ENCODE measurements at places on chromosomes 1 and 21.

DNA sequence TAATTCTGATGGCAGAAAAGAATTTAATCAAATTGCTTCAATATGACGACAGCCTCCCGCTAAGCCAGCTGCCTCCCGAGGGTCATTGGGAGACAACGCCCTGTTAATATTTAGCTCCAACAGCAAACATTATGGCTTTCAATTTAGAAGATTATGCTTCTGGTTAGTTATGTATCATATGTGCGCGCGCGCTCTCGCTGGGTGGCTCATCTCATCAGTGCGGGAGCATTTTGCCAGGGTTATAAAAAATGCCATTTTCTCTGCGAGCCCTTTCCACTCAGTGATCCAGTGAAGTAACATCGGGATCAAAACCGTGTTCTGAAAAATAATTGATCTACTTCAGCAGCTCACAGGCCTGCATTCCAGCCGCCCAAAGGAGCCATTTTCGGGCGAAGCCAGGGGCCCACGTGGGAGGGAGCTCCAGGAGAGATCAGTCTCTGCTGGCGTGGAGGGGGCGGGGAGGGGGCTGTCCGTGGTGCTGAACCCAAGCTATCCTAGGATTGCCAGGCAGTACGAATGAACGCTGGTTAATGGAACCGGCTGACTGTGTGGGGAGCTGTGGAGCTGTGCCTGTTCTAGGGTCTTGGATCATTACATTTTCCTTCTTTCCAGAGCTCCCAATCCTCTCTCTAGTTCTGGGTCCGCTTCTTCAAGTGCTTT is 219.1 kb upstream of the ZC3H12A start:
- no peak for DNase-seq

GRCh38 chr1:113808450-113809195 is 3.7 kb downstream of the RSBN1 start:
- DNase-seq, result no peak

DNA sequence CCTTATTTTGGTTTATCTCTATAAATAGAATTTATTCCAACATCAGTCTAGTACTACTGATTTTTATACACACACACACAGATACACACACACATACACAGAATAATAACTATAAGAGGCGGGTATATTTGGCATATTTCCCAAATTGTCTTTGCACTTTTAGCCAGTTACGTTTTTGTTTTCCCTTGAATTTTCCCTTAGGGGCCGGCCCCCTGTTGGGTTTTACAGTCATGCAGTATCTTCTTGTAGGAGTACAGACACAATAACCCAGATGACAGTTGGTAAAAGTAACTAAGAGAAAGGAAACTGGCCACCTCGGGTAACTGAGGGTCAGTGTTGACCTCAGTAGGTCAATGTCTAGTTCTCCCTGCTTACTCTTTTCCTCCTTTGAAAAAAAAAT is 50.9 kb downstream of the DISP1 start:
- DNase-seq, result no peak

- no peak for DNase-seq
Observed at GRCh38 chr1:154746622-154747299, 123.3 kb downstream of the KCNN3 start.

- DNase-seq, result no peak
Observed at GRCh38 chr1:9391620-9392019, 98.9 kb downstream of the SPSB1 start.

DNA sequence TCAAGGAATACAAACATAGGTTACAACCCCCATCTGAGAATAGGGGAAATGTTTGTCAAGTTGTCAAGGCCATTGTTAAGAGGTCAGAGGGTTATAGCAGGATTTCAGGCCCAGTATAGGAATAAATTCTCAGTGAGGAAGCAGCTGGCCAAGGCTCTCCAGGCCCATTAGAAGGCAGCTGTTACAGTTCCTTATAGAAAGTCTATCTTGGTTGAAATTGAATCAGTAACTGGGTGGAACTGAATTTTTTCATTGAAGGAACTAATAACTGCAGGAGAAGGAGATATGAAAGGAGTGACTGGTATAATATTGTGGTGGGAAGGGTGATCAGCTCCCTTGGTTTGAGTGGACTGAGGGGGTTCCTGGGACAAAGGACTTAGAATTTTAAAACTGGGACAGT is 134.1 kb downstream of the CYYR1 start:
- DNase-seq, result no peak

DNA sequence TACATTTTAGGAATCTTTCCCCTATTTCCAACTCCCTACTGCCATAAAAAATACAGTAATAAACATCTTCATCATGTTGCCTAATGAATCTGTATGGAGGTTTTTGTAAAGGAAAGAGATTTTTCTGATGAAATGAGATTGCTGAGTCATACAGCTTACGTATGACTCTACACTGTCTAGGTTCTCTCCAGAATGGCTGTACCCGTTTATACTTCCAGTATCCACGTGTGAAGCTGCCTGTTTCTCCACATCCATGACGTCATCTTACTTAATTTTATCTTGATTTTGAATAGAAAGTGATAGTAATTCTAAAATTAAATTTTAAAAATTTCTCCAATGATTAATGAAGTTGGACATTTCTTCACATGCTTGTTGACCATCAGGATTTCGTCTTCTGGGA is 103.7 kb downstream of the COQ8A start:
- no peak for DNase-seq

DNA sequence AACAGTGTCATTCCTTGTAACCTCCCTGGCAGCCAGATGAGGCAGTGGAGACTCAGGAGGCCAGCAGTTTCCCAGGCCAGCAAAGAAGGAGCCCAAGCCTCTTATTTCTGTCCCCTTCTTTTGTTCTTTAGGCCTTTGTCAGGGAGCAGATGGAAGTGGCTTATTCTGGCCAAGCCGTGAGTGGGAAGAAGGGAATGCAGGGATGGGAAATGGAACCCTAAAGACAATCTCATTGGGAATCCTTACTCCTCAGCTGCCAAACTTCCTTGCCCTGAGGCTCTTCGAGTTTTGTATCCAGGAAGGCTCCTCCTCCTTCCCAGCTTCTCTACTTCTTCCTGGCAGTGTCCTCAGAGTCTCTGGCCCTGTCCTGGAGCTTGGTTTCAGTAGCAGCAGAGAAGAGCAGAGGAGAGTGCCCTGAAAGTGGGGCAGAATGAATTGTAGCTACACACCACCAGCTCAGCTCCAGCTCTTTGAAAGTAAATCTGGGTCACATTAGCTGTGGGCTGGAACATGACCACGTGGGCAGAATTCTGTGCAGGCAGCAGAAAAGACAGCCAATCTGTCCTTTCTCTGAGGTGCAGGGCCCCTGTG is 63.9 kb downstream of the NDUFS5 start:
- DNase-seq, result no peak

- DNase-seq, result no peak
Observed at GRCh38 chr21:38912102-38912629, 106.4 kb downstream of the ETS2 start.

GRCh38 chr21:38930066-38930465 is 124.3 kb downstream of the ETS2 start:
- no peak for DNase-seq

- DNase-seq, result peak; percentile 60
Observed at GRCh38 chr1:234827181-234827580, 217.2 kb upstream of the IRF2BP2 start.

GRCh38 chr1:164770131-164770529 is 211.1 kb downstream of the PBX1 start:
- no peak for DNase-seq

DNA sequence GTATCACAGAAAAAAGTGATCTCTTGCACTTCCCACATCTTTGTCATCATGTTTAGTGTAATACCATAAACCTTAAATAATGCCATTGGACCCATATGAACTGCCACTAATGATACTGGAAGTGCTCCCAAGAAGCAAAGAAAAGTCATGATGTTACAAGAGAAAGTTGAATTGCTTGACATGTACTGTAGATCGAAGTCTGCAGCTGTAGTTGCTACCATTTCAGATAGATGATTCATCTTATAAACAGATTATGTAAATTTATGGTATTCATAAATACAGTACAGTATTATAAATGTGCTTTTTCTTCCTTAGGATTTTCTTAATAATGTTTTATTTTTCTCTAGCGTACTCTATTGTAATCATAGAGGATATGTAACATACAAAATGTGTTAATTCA is 30.1 kb upstream of the LAMC2 start:
- no peak for DNase-seq

DNA sequence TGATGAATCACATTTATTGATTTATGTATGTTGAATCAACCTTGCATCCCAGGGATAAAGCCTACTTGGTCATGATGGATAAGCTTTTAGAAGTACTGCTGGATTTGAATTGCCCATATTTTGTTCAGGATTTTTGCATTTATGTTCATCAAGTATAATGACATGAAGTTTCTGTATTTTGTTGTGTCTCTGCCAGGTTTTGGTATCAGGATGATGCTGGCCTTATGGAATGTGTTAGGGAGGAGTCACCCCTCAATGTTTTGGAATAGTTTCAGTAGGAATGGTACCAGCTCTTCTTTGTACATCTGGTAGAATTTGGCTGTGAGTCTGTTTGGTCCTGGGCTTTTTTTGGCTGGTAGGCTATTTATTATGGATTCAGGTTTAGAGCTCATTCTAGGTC is 1643.1 kb upstream of the B3GALT2 start:
- no peak for DNase-seq

GRCh38 chr1:52111492-52111891 is 30.4 kb upstream of the ZFYVE9 start:
- DNase-seq, result no peak

DNA sequence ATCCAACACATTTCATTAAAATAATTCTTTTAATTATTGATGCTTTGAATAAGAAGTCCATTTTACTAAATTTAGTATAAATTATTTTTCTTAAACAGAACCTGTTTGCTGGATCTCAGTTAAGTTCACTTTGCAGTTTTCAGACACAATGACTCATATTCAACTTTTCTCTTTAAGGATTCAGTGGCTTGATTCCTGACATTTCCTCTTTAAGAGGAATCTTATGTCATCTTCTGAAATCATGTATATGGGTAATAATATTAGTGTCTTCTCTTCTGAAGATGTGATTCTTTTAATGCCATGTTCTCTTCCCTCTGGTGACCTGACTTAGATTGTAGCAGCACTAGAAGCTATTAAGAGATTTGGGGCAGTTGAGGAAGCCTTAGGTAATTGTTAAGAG is 12.6 kb downstream of the CREG1 start:
- no peak for DNase-seq

DNA sequence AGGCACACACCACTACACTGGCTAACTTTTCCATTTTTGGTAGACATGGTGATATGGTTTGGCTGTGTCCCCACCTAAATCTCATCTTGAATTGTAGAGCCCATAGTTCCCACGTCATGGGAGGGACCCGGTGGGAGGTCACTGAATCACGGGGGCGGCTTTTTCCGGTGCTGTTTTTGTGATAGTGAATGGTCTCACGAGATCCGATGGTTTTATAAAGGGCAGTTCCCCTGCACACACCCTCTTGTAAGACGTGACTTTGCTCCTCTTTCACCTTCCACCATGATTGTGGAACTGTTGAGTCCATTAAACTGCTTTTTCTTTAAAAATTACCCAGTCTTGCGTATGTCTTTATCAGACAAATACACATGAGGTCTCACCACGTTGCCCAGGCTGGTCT is 1.3 kb upstream of the FTCD start:
- no peak for DNase-seq

- DNase-seq, result no peak
Observed at GRCh38 chr1:44040846-44041245, 9.6 kb upstream of the SLC6A9 start.

DNA sequence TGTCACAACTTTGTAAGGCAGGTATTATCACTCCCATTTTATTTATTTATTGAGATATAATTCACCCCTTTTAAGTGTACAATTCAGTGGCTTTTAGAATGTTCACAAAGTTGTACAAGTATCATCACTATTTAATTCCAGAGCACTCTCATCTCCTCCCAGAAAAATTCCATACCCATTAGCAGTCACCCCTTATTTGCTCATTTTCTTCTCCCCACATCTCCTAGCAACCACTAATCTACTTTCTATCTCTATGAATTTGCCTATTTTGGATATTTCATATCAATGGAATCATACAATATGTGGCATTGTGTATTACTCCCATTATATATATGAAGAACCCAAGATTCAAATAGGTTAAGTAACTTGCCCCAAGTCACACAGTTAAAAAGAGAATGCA is 7.0 kb downstream of the DSTYK start:
- no peak for DNase-seq

DNA sequence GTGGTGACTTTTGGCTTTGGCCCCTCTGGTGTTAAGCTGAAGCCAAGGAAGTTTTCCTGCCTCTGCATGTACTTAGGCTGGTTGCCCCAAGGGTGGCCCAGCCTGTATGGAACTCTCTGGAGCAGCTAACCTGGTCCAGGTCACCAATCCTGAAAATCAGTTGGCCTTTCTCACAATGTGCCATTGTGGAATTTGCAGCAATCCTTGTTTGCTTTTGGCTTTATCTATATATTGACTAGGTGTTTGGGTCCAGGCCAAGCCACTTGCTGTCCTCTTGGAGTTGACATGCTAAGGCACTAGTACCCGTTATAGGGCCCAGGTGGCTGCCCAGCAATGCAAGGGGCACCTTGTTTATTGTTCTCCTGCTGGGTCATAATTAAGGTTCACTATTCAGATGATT is 124.6 kb downstream of the CAMTA1 start:
- no peak for DNase-seq
